ENCODE measurements at places on chromosomes 1 and 21.
A peak's percentile ranks its signal among the peaks of the same experiment; 100 is the strongest.

GRCh38 chr21:31900121-31900895, 27.5 kb downstream of the HUNK start:
- DNase-seq, result no peak

- DNase-seq, result no peak
These were observed 426.6 kb downstream of the DUSP10 start for GRCh38 chr1:221315330-221315729.

DNA sequence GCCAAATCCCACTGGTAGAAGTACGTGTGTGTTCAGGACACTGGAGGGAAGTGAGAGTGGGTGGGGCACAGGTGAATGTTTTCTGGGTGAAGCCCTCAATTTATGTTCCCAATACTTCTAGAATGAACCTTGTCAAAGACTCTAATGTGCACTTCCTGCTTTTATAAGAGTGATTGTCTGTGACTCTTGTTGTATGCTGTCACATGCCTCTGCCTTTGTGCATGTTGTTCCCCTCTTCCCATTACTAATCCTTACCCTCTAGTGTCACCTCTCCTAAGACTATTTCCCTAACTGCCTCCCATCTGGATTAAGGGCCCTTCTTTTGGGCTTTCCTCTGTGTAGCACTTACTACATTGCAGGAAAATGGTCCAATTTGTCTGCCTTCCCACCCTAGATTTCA, 2.5 kb upstream of the LINGO4 start:
- no peak for DNase-seq

DNA sequence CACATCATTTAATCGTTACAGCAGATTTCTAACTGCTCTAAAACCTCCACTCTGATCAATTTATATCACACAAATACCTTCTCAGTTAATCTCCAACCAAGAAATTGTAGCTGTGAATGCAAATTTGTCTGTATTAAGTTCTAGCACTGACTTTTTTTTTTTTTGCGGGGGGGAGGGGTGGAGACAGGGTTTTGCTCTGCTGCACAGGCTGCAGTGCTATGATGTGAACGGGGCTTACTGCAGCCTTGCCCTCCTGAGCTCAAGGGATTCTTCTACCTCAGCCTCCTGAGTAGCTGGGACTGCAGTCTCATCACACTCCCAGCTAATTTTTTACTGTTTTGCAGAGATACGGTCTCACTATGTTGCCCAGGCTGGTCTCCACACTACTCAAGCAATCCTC, 163.6 kb downstream of the RERE start:
- DNase-seq, result no peak

DNA sequence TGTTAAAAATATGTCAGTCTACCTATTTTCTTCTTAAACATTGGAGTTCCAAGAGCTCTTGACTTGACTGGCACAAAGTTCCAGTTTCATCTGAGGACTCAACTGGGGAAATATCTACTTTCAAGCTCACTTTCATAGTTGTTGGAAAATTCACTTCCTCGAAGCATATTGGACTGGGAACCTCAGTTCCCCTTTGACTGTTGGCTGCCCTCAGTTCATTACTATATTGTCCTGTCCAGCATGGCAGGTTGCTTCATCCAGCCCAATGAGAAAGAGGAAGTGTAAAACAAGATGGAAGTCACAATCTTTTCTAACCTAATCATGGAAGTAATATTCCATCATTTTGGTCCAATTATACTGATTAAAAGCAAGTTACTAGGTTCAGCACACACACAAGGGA, 54.3 kb downstream of the ZNF697 start:
- no peak for DNase-seq

DNA sequence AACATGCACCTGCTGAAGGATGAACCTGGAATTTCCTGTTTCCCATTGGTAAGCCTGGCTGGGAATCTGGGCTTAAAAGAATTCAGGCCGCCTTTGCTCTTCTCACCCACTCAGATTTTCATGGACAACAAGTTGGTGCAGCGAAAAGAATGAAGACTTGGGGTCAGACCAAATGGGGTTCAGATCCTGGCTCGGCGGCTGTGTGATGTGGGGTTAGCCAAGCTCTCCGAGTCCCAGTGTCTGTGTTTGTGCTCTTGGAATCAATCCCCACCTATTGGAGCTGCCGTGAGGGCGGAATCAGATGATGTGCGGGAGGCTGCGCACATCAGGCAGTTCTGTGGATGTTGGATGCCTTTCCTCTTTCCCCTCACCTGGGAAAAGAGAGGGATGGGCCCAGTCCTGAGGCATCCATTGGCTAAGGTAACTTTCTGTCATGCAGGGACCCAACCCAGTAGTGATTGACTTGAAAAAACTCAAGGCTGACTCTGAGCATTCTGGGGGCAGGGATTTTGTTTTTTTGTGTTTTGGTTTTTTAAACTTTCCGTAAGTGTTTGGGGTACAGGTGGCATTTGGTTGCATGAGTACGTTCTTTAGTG, 228.3 kb downstream of the KAZN start:
- DNase-seq, result no peak

- no peak for DNase-seq
These were observed 52.2 kb upstream of the IRF2BP2 start for GRCh38 chr1:234662148-234662547.

DNA sequence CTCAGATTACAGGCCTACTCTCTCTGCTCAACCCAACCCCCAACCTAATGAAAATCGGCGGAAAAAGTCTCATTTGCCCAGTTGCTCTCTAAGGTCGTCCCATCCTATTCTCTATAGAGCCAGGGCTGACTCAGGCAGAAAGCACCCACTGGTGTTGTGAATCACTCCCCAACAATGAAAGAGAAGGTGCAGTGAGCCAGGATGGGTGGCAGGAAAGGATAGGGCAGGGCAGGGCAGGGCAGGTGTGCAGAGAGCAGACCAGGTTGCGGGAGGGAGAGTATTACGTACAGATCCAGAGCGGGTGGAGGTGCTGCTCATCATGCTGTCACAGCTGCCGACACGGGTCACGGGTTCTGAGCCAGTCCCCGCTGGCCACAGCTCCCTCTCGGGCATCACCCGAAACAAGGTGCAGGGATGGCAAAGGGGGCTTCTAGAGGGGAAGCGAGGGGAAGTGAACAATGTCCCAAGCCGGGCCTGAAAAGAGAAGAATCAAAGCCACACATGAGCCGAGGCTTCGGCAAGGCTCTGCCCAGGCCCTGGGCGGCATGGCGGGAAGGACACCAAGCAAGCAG, 5.3 kb downstream of the C1orf116 start:
- DNase-seq, result no peak

DNA sequence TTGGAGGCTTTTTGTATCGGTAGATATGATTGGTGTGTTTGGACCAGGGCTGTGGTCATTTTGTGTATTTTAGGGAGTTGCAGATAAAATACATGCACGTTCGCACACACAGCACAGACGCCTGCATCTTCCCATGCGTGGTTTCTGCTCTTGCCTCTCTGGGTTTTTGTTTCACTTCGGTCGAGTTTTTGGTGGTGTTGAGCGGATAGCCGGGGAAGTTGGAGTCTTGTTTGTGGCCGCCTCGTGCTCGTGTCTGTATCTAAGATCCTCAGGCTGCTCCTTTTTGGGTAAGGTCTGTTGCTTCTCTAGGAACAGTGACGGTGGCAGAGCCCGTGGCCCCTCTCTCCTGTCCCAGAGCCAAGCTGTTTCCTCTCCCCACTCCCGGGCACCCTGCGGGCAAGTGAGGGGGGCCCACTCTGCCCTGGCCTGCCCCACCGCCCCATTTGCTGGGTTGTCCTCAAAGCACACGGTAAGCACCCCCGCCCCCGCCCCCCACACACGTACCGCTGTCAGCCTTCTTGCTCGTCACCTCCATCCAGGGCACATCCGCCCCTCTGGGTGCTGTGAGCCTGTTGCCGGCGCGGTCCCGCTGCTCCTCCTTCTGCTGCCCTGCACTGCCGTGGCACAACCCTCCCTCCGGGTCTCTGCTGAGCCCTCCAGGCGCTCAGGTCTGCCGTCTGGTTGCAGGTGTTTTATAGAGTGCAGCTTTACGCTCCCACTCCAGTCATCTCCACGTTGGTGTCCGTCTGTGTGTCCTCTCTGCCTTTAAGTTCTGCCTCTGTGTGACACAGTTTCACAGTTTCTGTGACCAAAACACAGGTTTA, 51.9 kb downstream of the AGPAT3 start:
- DNase-seq, result no peak

- DNase-seq, result no peak
These were observed 70.9 kb downstream of the APP start for GRCh38 chr21:26099610-26100219.

DNA sequence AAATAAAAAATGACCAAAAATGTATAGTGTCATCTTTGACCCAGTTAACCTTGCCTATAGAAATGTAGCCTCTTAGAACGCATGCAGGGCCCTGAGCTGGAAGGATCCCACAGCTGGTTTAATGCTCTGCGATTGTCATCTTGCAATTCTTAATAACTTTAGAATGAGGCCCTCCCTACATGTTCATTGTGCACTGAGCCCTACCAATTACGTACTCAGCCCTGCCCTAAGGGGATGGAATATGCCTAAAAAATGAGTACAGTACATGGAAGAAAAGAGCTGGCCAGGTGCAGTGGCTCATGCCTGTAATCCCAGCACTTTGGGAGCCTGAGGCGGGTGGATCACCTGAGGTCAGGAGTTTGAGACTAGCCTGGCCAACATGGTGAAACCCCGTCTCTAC, 57.8 kb upstream of the BCAR3 start:
- no peak for DNase-seq

- no peak for DNase-seq
These were observed 3.8 kb downstream of the CDK18 start for GRCh38 chr1:205508227-205508714.

DNA sequence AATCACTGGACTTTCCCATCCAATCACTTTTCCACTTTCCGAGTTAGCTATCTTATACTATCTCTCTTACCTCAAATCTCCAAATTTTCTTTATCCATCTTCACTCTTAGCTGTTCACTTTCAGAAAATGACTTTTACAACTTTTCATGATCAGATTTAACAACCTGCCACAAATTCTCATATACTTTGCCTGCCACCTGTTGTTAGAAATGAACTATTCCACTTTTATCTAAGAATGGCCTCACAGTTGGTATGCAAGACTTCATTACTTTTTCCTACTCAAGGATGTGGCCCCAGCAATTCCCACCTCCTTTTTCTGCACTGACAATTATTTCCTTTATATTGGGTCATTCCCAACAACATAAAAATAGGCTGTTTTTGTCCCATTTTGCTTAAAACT, 93.6 kb upstream of the DEPDC1 start:
- no peak for DNase-seq

GRCh38 chr1:3598051-3598491, 13.2 kb downstream of the MEGF6 start:
- no peak for DNase-seq

- peak; percentile 81 for DNase-seq
These were observed 74.4 kb downstream of the PTPRU start for GRCh38 chr1:29310616-29311180.
